Fibroblast of villous mesenchyme (primary cell): ENCODE measurements at places on chromosomes 5 and 9. TPM values are rescaled to one million over a fixed set of nuclear protein-coding genes. Genes with fewer than 3 reads are reported as not detected.

GRCh38 chr5:154112255-154112654 is 73.5 kb downstream of the MFAP3 start:
- no peak for DNase-seq

- peak; percentile 74 for DNase-seq
These were observed 290.5 kb upstream of the RASA1 start for GRCh38 chr5:86977190-86977589.

GRCh38 chr5:38453506-38453905 is 102.9 kb downstream of the LIFR start:
- DNase-seq = no peak

GRCh38 chr5:17452936-17453335 is 45.1 kb upstream of the TAF11L2 start:
- no peak for DNase-seq

- no peak for DNase-seq
These were observed 7.4 kb downstream of the TMOD1 start for GRCh38 chr9:97508852-97509251.

DNA sequence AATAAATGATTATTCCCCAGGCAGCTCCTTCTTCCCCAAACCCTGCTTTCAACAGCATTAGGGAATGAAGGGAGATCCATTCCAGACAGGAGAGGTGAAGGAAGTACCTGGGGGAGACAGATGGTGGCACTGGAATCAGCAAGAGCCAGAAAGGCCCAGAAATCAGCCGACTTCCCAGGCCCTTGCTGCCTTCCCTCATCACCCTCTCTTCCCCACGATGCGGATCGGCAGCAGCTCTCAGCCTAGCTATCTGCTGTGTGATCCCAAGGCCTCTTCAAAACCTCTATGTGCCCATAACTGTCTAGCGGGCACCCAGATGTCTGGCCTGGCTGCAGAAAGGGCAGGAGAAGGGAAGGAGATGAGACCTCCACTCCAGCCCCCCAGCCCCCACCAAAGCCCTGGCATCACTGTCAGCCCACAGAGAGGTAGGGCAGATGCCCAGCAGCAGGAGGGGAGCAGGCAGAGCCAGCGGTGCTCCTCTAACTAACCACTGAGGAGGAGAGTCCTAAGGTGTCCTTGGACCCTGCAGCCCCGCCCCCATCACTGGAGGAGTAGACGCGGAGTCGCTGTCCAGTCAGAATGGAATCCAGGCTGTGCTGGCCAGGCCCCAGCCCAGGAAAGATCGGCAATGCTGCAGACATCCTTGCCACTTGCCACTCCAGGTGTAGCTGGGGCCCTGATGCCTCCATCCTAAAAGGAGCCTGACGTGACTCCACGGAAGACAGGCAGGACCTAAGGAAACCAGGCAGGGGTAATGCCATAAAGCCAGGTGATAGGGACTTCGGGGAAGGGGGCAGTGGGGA is 12.7 kb downstream of the CNTFR start:
- DNase-seq = no peak

DNA sequence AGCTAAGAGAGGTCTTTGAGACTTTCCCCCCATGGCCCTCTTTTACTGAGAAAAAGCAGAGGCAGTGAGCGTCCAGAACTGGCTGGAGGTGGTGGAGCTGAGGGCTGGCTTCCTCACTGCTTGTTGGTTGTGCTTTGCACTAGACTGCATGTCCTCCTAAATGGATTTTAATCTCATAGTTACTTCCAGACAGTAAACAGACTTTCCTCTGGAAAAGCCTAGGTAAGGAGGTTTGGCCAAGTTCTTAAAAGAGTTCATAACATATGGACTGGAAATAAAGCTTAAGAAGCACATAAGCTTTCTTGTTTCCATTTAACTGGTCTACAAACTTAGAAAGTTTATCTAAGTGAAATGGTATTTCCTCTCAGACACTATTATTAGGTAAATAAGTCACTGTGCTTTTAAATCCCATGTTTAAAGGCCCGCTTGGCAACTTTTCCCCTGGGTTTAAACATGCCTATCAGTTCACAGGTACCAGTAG is 2.0 kb downstream of the ASPN start:
- peak; percentile 68 for DNase-seq

DNA sequence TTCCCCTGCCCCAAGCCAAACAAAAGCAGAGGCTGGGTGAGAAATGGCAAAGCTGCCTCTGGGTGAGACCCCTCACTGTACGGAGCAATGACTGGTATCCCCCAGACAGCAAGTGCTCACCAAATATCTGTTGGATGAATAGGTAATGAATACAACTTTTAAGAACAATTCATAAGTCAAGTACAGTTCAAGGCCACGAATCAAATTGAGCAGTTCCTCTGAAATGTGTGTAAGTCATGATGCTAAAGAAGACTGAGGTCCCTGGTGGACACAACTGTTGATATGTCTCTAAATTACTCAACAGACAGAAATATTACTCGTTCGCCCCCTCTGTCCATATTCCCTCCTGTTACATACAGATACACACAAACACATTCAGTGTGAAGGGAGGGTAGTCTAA is 160.7 kb downstream of the GLIS3 start:
- DNase-seq = no peak

MROH2B gene
- not detected in 2 replicates for total RNA-seq
